ENCODE measurements at places on chromosomes 3 and 15. TPM values are rescaled to one million over a fixed set of nuclear protein-coding genes. Genes with fewer than 3 reads are reported as not detected.

Gene SRGAP3
- 58.4 TPM for total RNA-seq

Gene ALPK3
- 4.4 TPM for total RNA-seq

Gene BUB1B
- 96.6 TPM for total RNA-seq

DNA sequence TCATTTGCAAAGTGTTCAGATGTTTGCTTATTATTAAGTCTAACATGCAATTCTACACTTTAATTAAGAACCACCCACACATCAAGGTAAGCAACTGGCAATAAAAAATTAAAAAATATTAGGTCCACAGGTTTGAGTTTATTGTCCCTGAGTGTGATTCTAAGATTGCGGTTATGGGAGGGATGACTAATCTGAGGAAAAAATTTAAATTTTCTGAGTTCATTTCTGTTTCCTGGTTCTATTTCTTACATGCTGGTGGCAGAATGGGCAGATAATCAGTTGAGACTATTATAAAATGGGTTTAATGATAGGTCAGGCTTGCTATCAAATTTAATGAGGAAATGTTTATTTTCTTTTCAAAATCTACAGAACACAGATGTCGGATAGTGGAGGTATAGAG lies 105.9 kb downstream of the TP63 start:
- H3K27me3 ChIP-seq: no peaks in the 10 kb centered on the region
- no peaks in the 10 kb centered on the region for H3K36me3 ChIP-seq
- H3K4me3 ChIP-seq: no peak overlapping the region
- no peak for DNase-seq
- H3K27ac ChIP-seq: no peak overlapping the region
- H3K4me1 ChIP-seq: no peaks in the 10 kb centered on the region

- peaks cover 13% of the 10 kb centered on the region for H3K4me1 ChIP-seq
- H3K4me3 ChIP-seq: peak overlapping the region; percentile 100
- no peak for DNase-seq
- peaks cover 50% of the 10 kb centered on the region for H3K27me3 ChIP-seq
- no peak overlapping the region for H3K27ac ChIP-seq
- H3K36me3 ChIP-seq: no peaks in the 10 kb centered on the region
Observed at GRCh38 chr3:134795746-134796280, 753 bp downstream of the EPHB1 start.

GRCh38 chr3:194736896-194737600 lies 51.4 kb downstream of the FAM43A start:
- DNase-seq: no peak
- H3K36me3 ChIP-seq: no peaks in the 10 kb centered on the region
- peaks cover 14% of the 10 kb centered on the region for H3K4me1 ChIP-seq
- peaks cover 51% of the 10 kb centered on the region for H3K27me3 ChIP-seq
- no peak overlapping the region for H3K27ac ChIP-seq
- H3K4me3 ChIP-seq: no peak overlapping the region

DNA sequence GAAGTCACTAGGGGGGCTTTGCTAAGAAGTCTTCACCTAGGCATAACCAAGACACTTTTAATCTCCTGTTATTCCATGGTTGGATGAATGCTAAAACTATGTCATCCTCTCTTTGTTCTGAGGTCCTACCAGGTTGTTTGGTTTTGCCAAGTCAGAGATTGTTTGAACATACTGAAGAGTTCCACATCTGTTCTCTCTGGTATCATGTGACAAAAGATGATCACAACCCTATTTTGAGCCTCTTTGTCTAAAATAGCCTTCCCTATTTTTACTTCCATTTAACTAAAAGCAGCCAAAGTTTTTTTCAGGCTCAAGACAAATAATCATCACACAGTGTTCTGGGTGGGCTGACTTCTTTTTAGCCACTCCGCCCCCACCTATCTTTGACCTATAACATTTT lies 218.4 kb upstream of the LMCD1 start:
- no peak for DNase-seq
- peaks cover 6% of the 10 kb centered on the region for H3K4me1 ChIP-seq
- H3K4me3 ChIP-seq: no peak overlapping the region

- no peak overlapping the region for H3K4me3 ChIP-seq
- no peak overlapping the region for H3K27ac ChIP-seq
- DNase-seq: no peak
Observed at GRCh38 chr3:66993082-66993481, 5.0 kb upstream of the KBTBD8 start.

GRCh38 chr15:89912674-89913396 lies at the start of gene ARPIN:
Gene ARPIN (minus strand): TSS chr15:89912952. CDS start chr15:89912835, 117 bp downstream.
- DNase-seq: peak; percentile 59
- H3K36me3 ChIP-seq: peaks cover 6% of the 10 kb centered on the region
- peak within 1 kb of the TSS; percentile 86 for H3K4me3 ChIP-seq
- no peaks in the 10 kb centered on the region for H3K27me3 ChIP-seq

GRCh38 chr3:20999661-21000060 lies 751.3 kb downstream of the ZNF385D start:
- H3K27ac ChIP-seq: no peak overlapping the region
- no peaks in the 10 kb centered on the region for H3K4me1 ChIP-seq
- H3K4me3 ChIP-seq: no peak overlapping the region

DNA sequence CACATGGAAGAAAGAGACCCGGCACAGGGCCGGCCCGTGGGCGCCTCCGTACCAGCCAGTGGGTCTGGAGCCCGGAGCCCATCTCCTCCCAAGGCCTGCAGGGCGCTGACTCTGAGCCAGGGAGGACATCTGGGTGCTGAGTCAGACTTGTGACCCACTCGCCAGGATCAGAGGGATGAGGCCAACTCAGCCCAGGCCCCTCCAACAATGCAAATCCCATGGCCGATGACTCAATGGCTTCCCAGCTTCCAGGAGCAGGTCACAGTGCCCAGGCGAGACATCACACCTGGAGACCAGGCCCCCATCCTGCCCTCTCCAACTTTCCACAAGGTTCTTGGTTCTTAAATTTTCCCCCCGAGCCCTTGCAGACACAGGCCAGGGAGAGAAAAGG lies 95.1 kb downstream of the LRIG1 start:
- H3K4me3 ChIP-seq: peak overlapping the region; percentile 51
- no peak overlapping the region for H3K27ac ChIP-seq
- H3K36me3 ChIP-seq: peaks cover 36% of the 10 kb centered on the region
